ENCODE measurements at places on chromosomes 1 and 21.

DNA sequence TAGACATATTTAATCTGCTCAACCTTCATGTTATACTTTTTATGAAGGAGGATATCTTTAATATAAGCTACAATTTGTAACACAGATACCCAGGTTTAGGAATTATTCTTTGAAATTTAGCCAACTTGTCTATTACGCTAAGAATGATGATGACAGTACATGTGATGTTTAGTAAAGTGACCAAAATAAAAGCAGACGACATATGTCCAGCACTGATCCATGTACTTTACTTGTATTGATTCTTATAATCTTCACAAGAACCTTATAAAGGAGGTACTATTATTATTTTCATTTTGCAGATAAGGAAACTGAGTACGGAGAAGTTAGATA is 37.2 kb upstream of the ATG4C start:
- DNase-seq, result no peak

- DNase-seq, result no peak
Observed at GRCh38 chr21:32206631-32207405, 72.0 kb downstream of the MIS18A start.

DNA sequence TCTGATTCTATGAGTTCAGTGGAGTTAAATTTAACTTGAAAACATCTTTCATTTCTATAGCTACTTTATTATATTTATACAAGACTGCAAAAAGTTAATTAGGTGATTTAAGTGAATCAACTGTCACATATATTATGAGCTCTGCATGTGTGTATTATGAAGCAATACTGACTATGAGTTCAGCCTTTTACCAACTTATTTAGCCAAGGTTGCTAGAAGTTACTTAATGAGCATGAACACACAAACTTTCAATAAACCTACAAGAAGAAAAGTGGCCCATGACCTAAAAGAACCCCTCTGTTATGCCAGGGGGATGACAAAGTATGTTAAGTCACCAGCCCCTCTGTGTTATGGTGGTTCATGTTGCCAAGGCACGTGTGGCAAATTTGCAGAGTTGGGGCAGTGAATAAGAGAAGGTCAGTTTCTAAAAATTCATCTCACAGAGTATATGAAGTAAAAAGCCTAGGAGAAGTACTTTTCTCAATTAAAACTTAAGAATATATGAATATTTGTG is 86.7 kb upstream of the LYPLAL1 start:
- DNase-seq, result no peak

DNA sequence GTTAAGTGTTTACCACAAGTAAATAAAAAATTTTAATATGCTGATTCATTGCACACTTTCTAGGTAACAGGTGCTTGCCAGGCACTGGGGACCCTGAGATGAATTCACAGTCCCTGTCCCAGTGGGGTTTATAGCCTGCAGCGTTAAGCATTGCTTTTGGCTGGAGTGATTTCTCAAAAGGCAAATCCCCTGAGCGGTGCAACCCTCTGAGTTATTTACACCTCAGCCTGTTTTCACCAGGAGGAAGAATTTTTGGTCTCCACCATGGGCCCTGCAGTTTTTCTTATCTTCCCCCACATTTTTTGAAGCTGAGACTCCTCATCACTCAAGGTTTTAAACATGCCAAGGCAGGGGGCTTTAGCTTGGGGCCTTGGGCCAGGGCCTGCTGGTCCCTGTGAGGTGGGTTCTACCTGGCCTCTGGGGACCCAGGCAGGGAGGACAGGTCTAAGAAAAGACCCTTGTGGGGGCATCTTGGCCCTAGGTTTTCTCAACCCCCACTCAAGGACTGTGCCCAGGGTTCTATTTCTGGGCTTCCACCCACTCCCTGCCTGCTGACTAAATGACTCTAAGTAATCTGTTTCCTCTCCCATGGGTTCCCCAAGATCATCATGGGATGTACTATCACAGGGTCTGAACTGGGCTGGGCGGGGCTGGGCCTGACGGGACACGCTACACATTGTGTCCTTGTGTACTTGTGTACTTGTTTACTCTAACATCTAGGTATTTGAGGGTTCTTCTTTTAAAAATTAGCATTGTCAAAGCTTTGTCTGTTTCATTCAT is 10.2 kb upstream of the CHIT1 start:
- no peak for DNase-seq

DNA sequence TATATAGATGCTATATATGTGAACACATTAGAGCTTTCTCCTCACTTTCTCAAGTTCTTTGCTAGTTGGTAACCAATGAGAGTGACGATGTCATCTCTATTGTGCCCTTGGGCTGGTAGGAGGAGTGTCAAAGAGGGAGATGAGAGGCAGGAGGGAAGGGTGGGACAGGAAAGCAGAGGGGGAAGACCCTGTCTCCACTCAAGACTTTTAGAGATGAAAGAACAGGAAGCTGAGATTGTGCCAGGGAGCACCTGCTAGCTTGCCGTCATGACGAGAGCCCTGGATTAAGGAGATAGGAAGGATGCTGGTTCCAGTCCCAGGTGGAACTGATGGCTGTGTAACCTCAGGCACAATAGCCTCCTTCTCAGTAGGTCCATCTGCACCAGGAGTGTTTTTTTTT is 16.7 kb downstream of the CNR2 start:
- DNase-seq, result no peak

GRCh38 chr1:10353282-10353681 is 45.6 kb upstream of the PGD start:
- DNase-seq, result no peak

DNA sequence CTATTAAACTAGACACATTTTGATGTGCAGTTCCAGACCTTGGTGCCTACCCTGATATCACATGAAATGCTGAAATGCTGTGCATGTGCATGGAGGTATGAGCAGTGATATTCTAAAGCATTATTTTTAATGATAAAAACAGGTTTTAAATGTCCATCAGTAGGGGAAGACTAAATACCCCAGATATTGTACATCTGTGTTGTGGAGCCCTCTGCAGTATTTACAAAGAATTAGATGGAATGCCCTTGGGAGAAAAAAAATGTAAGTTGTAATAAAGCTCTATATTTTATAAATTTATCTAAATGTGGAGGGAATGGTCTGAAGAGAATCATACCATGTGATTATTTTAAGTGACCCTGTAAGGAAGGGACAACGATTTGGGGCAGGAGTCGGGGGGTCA is 39.1 kb upstream of the IGSF5 start:
- DNase-seq, result no peak

DNA sequence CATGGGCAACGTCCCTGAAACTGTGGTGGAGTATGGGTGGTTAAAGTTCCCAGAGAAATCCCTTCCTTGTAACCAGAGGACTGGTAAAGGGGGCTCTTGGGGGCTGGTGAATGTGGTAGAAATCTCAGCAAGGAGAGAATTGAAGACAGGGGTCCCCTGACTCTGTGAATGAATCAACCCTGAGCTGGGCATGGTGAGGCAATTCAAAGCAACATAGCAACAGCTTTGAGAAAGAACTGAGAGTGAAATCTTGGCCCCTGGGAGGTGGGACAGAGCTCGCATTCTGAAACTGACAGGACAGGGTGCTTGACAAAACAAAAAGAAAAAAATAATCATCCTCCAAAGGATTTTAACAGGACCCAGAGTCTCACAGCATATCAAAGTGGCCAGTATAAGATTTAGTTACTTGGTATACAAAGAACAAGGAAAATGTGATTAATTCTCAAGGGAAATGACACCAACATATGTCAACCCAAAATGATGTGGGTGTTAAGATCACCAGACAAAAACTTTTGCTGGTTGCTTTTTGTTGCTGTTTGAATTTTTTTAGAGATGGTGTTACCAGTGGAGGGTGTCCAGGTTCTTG is 11.7 kb upstream of the SUMO3 start:
- no peak for DNase-seq

DNA sequence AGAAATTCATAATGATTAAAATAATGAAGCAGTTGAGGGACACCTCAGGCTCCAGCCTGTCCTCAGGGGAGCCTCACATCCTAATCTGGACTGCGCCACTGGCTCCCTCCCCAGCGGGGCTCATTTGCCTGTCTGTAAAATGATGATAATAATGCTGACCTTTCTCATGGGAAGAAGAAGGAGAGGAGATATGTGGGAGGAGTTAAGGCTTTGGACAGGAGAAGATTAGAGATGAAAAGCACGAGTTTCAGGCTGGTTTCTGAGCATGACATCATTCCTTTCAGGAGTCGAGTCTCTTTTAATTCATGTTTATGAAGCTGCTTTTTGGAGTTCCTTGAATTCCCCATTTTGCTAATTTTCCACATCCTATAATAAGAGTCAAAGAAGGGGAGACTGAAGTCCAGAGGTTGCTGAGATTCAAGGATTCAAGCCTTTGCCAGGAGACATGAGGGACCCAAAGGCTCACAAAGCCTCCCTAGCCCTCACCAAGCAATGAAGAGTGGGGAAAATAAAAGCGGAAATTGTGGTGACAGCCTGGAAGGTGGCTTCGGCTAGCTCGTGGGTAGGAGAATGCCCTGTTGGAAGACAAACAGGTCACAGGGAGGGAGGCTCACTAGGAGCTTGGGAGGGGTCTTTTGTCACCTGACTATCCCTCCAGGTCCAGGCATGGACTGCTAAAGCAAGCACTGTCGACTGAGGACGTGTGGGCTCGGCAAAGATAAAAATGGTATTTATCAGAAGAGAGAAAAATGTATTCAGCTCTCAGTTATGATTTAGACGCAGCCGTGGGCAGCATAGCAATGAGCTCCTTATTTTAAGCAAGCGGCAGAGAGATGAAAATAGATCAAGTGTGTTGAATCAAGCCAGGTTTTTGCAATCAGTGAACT is 27.5 kb upstream of the STMN1 start:
- DNase-seq, result no peak

GRCh38 chr1:197725976-197726375 is 49.3 kb downstream of the DENND1B start:
- no peak for DNase-seq

DNA sequence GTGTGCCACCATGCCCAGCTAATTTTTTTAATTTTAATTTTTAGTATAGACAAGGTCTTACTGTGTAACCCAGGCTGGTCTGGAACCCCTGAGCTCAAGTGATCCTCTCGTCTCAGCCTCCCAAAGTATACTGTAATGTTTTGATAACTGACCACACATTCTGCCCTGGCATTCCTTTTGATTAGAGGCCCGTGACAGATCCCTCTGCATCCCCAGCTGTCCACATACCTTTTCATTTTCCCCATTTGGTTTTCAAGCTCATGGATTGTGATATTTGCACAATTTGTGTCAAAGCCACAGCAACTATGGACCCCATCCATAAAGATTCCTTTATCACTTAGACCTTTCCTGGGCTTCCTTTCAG is 116.8 kb upstream of the ATP1A1 start:
- DNase-seq, result no peak

All from esophagus squamous epithelium (tissue), 5 donors.